ENCODE measurements at places on chromosomes 11 and 22.

- DNase-seq = no peak
Observed at GRCh38 chr11:57624864-57625263, 24.8 kb downstream of the YPEL4 start.

DNA sequence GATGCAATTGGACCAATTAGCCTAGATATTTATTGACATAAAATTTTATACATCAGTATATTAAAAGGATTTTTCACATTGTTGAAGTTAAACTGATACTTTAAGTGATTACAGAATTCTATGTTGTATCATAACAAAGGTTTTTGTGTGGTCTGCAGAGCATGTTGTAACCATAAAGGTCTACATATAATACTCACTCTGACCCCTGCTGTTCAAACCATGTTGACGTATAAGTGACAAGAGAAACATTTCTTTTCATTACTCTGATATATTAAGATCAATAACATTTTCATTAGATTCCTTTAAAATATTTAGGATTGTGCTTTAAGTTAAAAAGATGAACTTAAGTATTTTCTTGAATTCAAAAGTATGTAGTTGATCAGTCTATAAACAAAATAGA is 63.9 kb downstream of the GAS2 start:
- no peak for DNase-seq

DNA sequence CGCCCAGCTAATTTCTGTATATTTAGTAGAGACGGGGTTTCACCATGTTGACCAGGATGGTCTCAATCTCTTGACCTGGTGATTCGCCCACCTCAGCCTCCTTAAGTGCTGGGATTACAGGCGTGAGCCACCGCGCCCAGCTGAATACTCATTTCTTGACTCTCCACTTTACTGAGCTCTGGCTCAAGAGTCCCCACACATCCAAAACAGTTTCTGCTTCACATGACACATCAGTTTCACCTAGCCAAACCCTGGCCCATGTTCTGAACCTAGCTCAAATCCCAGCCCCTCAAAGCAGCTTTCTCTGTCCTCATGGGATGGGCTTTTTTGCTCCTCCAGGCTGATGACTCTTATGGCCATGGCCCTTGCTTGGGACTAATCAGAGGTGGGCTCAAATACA is 9.8 kb downstream of the HYOU1 start:
- no peak for DNase-seq

- no peak for DNase-seq
Observed at GRCh38 chr11:113689768-113690618, 16.1 kb downstream of the TMPRSS5 start.

DNA sequence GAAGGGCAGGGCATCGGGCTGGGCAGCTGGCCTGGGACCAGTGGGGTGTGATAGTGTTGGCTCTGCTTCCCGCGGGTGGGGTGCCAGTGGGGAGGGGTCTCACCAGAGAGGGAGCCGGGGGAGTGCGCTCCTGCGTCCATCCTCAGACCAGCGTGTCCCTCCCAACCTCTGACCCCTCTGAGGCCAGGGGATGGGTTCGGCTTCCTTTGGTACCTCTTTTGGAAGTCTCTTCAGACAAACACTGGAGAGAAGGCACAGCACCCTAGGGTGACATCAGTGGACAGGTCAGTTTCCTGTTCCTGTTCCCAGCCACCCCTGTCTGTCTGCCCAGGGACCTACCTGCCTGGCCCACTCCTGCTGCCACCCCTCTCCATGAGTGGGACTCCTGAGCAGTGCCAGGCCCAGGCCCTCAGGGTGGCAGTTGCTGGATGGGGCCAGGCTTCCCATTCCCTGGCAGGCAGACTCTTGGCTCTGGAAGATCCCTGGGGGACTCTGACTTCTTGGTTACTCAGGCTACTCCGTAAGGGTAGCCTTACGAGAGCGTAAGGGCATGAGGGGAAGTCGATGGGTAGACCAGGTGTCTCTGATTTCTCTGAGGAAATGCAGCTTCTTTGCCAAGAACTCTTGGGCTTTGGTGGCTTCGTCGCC is 2.6 kb downstream of the TAGLN start:
- no peak for DNase-seq

- DNase-seq = no peak
Observed at GRCh38 chr22:42389143-42389542, 43.1 kb downstream of the NFAM1 start.

- DNase-seq = no peak
Observed at GRCh38 chr11:56013805-56014204, 13.6 kb upstream of the OR5AS1 start.

- no peak for DNase-seq
Observed at GRCh38 chr22:44665115-44665514, 36.9 kb upstream of the PRR5 start.

DNA sequence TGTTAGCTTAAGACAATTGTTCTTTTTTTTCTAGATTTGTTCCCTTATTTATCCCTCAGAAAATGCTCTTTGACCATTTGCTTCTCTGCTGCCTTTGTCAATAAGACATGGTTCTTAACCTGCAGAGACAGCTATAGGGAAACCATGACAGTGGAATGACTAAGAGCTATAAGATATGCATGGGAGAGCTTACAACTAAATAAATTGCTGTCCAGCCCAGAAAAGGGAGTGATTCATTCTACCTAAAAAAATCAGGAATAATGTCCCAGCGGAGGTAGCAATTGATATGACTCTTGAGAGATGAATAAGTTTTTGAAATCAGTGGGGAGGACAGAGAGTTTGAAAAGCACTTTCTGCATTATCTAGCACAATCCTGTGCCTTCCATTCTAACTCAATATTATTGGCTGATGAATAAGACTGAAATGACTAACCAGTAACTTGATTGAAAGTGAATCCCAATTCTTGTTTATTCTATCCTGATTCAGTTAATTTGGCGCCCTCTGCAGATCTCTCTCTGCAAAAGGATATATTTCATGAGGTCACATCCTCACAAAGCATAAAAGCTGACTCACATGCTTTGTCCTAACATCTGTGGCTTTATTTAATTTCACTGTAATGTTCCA is 680.5 kb upstream of the API5 start:
- DNase-seq = no peak

- no peak for DNase-seq
Observed at GRCh38 chr22:33515795-33516194, 404.5 kb downstream of the LARGE1 start.

DNA sequence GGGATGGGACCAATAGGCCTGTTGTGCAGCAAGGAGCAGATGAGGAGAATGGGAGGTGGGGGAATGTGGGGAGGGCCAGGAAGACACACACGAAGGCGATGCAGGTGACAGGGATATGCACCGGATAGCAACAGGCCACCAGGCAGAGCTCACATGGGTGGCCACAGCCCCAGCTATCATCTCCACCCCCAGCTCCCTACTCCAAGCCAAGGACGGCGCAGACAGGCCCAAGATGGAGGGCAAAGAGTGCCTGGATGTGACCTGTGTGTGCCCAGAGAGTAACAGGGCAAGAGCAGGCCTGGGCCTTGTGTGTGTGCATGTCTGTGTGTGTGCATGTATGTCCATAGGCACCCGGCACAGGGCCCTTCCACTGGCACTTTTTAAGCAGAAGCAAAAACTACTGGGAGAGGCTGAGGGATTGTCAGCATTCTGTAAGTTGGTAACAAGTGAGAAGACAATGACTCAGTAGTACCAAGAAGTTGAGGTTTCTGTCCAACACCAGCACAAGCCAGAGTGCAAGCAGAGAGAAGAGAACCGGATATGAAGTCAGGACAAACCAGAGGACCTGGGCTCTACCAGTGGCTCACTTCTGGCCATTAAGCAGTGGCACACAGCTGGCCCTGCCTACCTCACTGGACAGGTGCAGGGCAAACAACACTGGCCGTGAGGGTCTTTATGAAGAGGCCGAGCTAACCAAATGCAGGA is 36.4 kb downstream of the NRXN2 start:
- no peak for DNase-seq

DNA sequence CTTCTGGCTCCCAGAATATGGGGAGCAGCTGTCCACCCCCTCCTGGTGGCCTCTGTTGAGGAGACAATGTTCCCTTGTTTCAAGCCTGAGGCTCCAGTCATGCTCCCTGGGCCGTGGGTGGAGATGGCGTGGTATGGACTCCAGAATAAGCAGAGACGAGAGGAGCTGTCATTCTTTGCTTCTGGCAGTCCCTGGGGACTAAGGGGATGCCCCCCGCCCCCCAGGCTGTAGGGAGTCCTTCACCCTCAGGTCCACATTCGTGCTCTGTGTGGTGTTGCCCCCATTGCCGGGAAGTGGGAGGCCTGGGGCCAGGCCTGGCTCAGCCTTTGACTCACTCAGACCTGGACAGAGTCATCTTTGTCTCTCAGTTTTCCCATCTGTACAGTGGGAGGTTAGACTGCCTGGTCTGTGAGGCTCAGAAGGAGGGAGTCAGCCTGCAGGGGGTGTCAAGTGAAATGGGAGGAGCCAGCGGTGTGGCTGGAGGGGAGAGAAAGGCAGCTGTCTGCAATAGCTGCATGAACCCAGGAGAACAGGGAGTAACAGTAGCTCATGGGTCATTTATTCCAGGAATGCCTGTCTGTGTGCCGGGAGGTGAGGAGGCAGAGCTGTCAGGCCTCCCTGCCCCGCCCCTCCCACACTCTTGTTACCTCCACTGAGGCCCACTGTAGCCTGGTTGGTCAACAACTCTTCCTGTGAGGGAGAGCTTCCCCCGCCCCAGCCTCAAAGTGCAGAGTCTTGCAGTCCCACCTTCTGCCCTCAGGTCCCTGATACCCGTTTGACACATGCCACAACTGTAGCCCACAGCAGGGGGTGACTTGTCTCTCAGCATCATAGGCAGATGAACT is 6.3 kb downstream of the ARHGEF17 start:
- DNase-seq = no peak

- DNase-seq = no peak
Observed at GRCh38 chr11:57792870-57793269, 31.3 kb downstream of the CTNND1 start.

DNA sequence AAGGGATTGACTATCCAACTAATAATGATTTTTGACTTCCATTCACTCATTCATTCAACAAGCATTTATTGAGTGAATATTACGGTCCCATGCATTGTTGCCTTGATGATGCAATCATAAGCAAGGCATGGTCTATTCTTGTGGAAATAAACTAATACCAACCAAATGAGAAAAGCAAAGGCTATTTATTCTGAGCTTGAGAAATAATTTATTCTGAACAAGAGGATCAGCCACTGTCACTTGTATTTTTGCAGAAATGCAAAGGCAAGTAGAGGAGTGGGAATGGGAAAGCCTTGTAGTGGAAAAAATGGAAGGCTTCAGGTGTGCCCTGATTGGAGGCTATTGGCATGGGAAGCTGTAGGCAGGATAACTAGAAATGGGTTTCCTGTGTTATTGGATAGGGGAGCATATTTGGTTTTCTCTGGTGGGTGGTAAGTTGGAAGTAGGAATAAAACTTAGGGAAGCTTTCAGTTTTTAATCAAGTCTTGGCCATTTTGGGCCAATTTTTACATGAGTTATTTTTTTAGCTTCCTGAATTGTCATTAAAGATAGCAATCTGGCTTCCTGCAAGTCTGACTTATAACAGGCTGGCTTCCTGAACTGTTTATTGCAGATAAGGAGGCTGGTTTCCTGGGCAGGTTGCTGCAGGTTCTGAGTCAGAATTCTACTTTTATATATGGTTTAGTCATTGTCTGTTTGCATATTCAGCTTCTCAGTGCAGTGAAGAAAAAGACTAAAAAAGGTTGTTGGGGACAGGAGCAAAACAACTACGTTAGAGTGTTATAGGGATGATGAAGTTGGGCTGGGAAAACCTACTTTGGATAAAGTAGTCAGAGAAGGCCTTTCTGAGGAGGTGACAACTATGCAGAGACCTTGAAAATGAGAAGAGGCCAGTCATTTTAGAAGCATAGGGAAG is 106.7 kb downstream of the APIP start:
- no peak for DNase-seq

- no peak for DNase-seq
Observed at GRCh38 chr11:60934124-60934789, 10.0 kb downstream of the TMEM132A start.

GRCh38 chr22:28999919-29000556 is 61.6 kb downstream of the C22orf31 start:
- DNase-seq = no peak

DNA sequence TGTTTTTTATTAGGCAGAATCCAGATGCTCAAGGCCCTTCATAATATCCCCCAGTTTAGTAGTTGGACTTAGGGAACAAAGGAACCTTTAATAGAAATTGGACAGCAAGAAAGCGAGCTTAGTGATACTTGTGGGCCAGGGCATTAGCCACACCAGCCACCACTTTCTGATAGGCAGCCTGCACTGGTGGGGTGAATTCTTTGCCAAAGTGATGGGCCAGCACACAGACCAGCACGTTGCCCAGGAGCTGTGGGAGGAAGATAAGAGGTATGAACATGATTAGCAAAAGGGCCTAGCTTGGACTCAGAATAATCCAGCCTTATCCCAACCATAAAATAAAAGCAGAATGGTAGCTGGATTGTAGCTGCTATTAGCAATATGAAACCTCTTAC is 1.4 kb downstream of the HBB start:
- DNase-seq = no peak

GRCh38 chr11:19931141-19931770 is 218.6 kb downstream of the NAV2 start:
- no peak for DNase-seq

- DNase-seq = no peak
Observed at GRCh38 chr22:19809741-19810140, 44.9 kb downstream of the GNB1L start.

- no peak for DNase-seq
Observed at GRCh38 chr11:75100314-75100713, 3.6 kb upstream of the OR2AT4 start.

DNA sequence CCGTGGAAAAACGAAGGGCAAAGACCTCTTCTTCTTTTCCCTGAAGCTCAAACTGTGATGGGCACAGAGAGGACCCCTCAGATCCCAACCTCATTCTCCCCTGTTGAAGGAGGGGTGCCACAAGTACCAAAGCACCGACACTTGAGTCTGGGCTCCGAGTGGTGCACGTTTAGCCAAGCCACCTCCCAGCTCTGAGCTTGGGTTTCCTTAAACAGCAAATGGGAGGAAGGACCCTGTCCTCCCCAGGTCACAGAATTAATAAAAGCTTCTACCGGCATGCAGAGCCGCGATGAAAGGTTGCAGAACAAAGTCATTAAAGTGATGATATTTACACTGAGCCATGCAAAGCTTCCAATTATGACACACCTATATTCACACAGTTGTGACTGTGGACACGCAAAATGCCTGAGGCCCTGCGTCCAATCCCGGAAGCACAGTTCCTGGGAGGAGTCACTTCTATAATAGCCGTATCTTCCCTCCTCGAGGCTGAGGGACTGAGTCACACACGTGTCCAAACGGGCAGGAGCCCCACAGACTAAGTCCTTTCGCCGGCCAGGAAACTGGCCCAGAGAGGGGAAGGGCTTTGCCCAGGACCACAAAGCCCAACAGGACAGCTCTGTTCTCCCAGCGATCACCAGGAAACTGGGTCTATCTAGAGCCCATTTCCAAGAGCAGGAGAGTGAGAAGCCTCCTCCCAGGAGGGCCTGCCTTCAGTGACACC is 922 bp upstream of the CSNK1E start:
- no peak for DNase-seq

DNA sequence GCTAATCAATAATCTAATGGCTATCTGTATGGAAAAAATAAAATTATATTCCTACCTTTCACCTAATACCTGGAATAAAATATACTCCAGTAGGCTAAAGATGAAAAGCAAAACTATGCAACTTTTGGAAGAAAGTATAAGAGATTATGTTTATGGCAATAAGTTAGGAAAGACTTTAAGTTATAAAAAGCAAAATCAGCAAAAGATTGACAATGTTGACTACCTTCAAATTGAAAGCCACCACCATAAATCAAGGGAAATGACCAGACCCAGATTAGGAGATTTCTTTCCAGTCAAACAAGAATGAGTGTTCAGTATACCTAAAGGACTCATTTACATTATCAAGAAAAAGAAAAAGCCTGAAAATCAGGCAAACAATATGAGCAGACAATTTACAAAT is 159.1 kb upstream of the ZBED5 start:
- no peak for DNase-seq

GRCh38 chr11:118560806-118561205 is 4.9 kb downstream of the IFT46 start:
- no peak for DNase-seq
